ENCODE measurements at places on chromosomes 3 and 15. TPM values are rescaled to one million over a fixed set of nuclear protein-coding genes. Genes with fewer than 3 reads are reported as not detected.

- DNase-seq = no peak
Observed at GRCh38 chr3:120516136-120516535, 65.3 kb upstream of the FSTL1 start.

The WDR93 gene
- not detected for total RNA-seq

DNA sequence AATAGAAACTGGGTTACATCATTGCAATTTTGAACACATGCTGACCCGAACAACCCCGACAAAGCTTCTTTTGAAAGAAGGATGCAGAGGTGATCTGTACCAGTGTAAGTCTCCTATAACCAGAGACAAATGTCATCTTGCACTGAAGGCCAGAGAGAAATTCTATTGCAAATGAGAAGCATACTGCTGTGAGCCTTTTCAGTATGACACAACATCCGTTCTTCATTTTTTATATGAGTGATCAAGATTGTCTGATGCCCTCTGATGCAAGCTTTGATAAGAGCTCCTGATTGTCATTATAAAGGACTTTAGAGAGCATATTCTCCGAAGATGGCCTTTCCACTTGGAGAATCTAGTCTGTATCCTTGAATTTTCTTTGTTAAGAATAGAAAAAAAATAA, 36.9 kb downstream of the PCOLCE2 start:
- DNase-seq = no peak

DNA sequence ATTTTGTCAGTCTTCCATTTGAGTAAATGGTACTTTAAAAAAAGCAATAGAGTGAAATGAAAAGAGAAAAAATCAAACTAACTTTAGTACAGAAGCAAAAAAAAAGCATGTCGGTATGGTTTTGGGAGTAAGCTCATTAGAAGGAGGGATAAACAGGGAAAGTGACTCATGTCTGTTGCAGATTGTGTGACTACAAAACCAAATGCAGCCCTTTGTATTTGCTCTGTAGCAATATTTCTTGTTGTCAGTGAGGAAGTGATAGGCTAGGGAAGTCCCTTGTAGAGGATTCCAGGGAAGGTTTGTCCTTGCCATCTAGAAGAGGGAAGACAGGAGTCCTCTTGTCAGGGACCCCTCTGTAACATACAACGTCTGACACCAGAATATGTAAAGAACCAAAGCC, 150.5 kb upstream of the POU1F1 start:
- DNase-seq = no peak

DNA sequence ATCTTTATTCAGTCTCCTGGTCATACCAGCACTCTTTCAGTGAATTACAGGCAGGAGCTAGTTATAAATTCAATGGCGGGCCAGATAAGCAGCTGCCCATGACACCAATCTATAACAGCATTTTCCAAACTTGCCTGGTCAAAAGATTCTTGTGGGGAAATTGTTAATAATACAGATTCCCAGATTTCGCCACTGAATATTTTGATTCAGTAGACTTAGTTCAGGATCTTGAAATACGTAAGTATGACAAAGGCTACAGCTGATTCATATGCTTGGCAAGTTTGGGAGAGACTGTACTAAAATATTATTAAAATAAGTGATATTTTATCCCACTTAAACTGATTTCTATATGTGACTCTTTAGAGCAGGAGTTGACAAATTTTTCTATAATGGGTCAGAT, 119.3 kb downstream of the TMCO5A start:
- no peak for DNase-seq

The SPG21 gene
- total RNA-seq = 46.4 TPM

DNA sequence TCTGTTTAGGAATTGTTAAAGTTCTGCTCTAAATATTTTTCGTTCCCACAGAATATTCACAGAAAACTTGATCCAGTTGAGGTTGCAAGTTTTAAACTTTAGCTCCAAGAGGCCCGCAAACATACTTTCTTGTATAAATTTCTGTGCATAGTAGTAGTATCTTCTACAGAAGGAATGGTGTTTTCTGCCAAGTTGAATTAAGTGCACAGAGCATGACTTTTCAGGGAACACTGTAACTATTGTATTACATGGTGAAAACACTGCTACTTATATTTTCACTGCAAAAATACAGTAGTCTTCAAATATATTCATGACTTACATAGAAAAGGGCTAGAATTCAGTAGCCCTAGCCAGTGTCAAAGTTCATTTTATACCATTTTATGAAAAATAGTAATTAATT, 67.0 kb downstream of the SUCNR1 start:
- DNase-seq = no peak

DNA sequence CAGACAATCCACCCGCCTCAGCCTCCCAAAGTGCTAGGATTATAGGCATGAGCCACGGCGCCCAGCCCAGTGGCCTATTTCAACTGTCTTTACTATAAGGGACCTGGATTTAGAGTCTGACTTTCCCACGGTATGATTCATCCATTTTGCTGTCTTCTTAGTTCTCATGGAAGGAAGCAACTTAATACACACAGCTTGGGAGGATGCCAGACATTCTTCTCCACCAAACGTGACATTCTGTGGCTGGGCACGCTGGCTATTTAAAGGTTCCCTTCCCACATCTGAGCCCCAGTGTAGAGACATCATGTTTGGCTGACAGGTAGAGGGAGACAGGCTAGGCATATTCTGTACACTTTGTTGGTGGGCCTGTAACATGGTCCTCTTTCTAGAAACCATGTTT, 26.2 kb downstream of the FAM43A start:
- DNase-seq = peak; percentile 46

The LYZL4 gene
- not detected for total RNA-seq

The DOCK3 gene
- total RNA-seq = not detected

DNA sequence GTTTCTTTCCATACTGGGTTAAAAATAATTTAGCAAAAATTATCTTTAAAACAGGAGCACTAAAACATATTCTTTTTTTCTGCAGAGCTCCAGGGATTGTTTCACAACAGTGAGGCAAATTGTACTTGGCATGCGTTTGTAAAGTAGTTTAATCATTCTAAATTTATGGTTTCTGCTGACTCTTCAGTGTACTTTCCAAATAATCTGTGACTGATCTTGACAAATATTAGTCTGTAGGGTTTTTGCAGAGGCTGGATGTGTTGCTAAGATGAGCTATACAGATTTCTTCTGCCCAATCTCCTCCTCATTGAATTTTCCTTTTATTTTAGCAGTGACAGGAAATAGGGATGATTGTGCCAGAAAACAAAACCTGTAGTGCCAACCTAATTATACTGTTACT, 328.0 kb upstream of the MANF start:
- DNase-seq = no peak

The CHRNA7 gene
- 4.4 TPM for total RNA-seq

The ALS2CL gene
- total RNA-seq = 30.3 TPM

The PPP1R14D gene
- total RNA-seq = not detected

The ADGRG7 gene
- not detected for total RNA-seq

GRCh38 chr3:18648159-18648558, 223.0 kb upstream of the SATB1 start:
- DNase-seq = no peak

DNA sequence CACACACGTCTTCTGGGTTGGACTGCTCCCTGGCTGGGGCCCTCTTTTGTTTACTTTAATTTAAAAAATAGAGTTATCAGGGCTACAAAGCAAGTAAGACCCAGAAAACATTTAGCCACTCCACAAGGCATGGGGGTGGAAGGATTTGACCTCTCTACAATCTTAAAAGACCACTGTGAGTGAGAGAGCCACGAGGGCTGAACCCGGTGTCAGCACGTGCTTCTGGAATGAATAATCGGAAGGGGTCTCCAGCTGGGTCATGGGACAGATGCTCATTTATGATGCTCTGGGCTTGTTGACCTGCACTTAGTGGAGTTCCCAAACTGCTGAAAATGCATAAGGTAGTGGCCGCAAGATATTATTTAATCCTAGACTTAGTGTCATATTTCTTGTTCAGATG, 52.4 kb downstream of the EIF4E3 start:
- no peak for DNase-seq
